ENCODE measurements at places on chromosomes 5 and 9.
A peak's percentile ranks its signal among the peaks of the same experiment; 100 is the strongest.

DNA sequence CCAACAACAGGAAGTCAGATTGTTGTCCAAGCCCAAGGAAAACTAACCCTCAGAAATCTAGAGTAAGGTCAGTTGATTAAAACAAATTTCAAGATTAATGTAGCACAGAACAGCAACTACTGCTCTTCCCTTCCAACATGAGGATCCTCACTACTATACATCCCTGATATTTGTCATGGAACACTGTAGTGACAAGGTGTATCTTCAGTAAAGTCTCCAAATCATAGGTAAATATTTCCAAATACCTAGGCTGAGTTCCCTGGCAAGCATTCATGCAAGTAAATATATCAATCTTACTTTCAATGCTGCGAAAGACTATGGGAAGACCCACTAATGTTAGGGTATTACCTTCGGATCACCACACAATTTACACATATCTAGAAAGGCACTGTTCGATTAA, 986.9 kb upstream of the ARRDC3 start:
- no peak for DNase-seq

GRCh38 chr9:113278840-113279239, 3.4 kb downstream of the PRPF4 start:
- no peak for DNase-seq

DNA sequence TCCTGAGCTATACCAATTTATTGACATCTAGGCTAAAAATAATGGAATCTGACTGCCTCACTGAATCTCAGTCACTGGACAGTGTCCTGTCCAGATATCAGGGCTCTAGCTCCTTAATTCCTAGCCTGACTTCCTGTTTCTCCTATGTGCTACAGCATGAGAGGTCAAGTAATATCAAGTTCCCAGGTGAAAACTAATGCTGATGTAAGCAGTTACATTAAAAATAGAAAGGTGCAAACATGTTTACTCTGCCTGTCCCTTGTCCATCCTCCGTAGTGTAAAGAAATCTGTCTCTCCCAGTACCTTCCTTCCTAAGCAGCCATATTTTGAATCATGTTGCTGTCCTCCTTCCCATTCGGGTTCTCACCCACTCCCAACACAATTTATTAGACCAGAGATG, 145.9 kb upstream of the GHR start:
- no peak for DNase-seq

- no peak for DNase-seq
Measured at GRCh38 chr5:6066016-6066415, 312.3 kb downstream of the MED10 start.

- peak; percentile 2 for DNase-seq
Measured at GRCh38 chr5:13831351-13831750, 113.1 kb downstream of the DNAH5 start.

DNA sequence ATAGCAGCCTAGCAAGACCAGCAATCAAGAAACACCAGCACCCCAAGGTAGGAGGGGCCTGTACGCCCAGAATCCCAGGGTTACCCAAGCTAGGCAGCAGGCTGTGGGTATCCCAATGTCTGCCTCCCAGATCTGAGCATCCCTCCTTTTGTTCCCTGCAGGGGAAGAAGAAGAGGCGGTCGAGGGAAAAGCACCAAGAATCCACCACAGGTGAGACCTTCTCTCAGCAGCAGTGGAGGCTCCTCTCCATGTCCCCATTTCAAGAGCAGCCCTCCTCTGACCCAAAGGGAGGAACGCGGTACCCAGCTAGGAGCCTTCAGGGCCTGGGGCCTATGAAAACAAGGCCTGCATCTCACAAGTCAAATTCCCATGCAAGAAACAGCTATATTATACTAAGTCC, 28.9 kb downstream of the TCF7 start:
- no peak for DNase-seq

- DNase-seq, result peak; percentile 64
Measured at GRCh38 chr5:176675676-176676360, 28.5 kb downstream of the TSPAN17 start.

GRCh38 chr5:178207183-178207916, 3.0 kb downstream of the HNRNPAB start:
- no peak for DNase-seq

- no peak for DNase-seq
Measured at GRCh38 chr9:76115982-76116646, 225.6 kb downstream of the PCSK5 start.

GRCh38 chr5:83889971-83890745, 169.5 kb upstream of the HAPLN1 start:
- DNase-seq, result no peak

GRCh38 chr5:103487218-103487617, 75.4 kb downstream of the NUDT12 start:
- no peak for DNase-seq

DNA sequence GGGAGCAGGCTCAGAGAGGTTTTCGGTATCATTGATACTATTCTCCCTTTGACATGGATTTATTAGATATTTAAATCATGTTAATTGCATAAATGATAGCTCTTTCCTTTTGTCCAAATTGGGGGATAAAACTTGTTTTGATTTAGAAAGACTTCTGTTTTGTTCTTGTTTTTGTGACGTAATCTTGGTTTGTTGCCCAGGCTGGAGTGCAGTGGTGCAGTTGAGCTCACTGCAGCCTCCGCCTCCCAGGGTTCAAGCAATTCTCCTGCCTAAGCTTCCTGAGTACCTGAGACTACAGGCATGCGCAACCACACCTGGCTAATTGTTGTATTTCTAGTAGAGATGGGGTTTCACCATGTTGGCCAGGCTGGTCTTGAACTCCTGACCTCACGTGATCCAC, 7.1 kb downstream of the MAT2B start:
- no peak for DNase-seq

DNA sequence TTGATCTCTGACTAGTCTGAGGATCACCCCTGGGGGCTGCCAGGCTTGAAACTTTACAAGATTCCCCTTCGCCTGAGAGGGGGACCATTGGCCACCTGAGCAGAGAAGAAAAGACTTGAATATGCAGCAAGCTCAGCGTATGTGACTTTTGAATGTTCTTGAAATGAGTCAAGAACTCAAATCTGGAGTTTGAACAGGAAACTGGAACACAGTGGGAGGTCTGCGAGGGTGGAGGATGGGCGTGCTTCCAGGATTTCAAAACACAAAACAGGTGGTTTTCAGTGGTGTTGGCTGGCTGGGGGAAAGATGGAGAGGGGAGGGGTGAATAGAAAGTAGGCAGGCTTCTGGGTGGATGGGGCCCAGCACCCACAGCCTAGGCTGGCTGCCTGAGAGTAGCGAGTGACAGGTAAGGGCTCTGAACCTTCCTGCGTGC, 40.6 kb downstream of the TMEM174 start:
- DNase-seq, result peak; percentile 78

DNA sequence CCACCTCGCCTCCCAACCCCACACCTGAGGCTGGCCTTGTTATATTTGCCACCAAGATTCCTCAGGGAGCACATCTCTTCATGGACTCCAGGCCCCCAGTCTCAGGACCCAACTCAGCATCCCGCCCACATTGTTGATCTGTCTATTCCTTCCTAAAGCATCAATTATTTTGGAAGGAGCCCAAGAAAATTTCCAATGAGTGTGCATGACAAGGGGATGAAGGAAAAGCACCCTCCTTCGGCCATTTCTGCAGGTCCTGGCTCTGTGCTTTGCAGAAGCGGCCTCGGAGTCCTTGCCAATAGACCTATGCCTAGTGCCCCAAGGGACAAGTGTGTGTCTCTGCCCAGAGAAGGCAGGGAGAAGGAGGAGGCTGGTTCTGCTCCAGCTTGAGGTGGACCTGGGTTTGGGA, 273.2 kb downstream of the GADD45G start:
- DNase-seq, result no peak

All from fibroblast of skin of back (primary cell).